KG1 (cell line): ENCODE measurements at places on chromosomes 12 and 14.

GRCh38 chr12:128365651-128366231, 98.8 kb downstream of the TMEM132C start:
- DNase-seq, result no peak

DNA sequence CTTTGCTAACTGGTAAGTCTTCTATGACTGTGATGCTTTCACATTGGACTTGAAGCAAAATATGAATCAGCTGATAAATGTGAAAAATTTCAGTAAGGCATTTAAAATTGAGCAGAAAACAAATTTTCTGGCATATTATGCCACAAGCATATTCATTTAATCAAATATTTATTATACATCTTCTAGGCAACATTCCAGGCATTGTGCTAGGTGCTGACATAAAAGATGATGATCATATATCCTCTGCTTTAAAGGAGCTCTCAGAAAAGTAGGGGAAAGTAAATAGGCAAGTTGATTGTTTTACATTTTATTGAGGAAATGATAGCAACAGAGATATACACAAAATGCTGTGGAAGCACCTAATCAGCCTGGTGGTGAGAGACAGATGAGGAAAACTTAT, 248.9 kb downstream of the SLC16A7 start:
- DNase-seq, result no peak

- no peak for DNase-seq
Measured at GRCh38 chr12:88998421-88998820, 353.9 kb downstream of the DUSP6 start.

DNA sequence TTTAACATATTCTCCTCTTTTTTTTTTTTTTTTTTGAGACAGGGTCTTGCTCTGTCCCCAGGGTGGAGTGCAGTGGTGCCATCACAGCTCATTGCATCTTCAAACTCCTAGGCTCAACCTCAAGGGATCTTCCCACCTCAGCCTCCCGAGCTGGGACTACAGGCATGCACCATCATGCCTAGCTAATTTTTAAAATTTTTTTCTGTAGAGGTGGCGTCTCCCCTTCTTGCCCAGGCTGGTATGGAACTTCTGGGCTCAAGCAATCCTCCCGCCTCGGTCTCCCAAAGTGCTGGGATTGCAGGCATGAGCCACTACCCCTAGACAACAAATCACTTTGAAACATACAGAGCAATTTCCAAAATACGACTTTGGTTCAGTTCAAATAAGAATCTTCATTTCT, 154.8 kb downstream of the PAX9 start:
- DNase-seq, result no peak

GRCh38 chr12:47200446-47200845, 120.7 kb upstream of the AMIGO2 start:
- no peak for DNase-seq

DNA sequence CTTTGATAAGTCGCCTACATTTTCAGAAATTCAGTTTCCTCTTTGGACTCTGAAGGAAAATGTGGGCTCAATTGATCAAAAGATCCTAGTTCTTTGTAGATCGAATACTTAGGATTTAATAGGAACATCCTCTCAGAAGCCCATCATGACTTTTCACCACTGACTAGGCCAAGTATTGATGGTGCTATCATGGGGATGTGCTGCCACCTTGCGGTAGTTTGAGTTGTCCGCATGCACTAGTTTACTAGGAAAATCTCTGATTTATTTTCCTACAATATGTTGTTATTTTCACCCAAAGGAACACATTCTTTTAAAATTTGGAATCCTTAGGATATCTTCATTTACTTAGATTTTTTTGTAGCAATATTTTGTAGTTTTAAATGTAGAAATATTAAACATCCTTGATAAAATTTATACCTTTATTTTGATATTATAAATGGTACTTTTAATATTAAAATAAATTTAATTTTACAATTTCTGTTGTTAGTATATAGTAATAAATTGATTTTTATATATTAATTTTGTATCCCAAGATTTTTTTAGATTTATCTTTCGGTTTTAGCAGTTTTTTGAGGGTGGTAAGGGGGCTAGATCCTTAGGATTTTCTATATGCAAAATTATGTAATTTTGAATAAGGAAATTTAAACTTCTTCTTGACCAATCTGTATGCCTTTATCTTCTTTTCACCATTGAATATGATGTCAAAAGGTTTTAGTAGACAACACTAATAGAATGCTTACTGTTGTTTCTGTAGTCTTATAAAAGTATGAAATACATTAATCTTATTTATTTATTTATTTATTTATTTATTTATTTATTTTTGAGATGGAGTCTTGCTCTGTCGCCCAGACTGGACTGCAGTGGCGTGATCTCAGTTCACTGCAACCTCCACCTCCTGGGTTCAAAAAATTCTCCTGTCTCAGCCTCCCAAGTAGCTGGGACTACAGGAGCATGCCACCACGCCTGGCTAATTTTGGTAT, 52.9 kb upstream of the OR9K2 start:
- DNase-seq, result peak; percentile 25

DNA sequence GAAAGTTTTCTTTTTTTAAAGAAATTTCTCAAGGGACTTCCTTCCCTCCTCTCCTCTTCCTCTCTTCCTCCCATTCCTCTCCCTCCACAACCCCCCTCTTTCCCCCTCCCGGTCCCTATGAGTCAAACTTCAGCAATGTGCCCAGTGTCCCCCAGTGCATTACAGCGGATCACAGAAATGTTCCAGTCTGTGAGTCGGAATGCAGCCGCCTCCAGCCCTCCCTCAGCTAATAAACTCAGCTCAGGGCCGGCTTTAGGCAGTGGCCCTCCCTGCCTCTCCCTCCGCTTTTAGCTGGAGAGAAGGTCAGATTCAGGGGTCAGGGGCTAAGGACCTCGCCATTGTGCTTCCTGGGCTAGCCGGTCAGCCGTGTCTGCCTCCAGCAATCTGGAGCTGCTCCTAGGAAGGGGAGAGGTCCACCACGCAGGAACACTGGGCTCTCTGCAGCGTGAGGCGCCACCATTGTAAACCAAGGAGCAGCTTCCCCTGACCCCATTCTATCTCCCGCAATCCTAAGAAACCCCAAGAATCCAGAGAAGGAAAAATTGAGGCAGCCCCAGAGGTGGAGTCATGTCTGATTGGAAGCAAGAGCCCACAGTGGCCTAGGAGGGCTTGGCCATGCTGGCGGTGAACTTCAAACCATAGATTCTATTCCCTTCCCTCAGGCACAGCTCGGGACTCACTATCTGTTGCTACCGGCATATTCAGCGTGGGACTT, 1.1 kb upstream of the HDAC7 start:
- DNase-seq, result no peak

- no peak for DNase-seq
Measured at GRCh38 chr12:41801261-41801660, 343.4 kb downstream of the GXYLT1 start.

DNA sequence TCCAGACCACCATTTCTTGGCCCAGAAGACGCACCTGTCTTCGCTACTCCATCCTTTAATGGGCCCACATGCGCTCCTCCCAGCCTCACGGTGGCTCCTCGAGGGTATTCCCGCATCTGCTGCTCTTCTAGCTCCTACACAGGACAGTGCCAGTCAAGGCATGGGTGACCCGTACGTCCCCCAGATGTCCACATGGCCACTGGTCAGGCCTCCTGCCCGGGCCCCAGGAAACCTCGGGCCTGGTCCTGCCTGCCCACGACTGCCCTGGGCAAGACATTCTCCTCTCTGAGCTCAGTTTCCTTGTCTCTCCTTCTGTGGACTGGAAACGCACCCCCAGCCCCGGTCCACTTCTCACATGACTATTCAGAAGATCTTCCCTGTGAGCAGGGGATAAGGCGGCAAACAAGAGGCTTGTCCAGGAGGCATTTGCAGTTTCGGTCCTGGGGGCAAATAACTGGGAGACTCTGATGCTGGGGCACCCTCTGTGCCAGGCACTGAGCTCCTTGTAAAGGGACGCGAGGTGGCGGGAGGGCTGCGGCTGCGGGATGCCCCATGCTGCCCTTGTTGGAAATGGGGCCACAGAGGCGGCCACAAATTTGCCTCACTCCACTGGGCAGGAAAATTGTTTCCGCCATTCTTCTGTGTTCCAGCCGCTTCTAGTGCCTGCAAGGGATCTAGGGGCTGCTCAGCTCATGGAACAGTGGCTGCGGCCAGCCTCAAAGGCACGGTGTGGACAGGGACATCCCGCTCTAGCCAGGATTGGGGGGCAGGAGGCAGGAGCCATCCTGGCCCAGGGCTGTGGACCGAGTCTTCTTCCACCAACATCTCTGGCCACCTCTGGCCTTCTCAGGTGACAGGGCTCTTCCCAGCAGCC, 6.8 kb upstream of the BEGAIN start:
- no peak for DNase-seq

- DNase-seq, result peak; percentile 70
Measured at GRCh38 chr14:93184391-93185348, at the start of the genes LYSET and MOAP1. LYSET (plus strand) TSS chr14:93185317; CDS start chr14:93185406, 89 bp downstream. MOAP1 (minus strand) TSS chr14:93184897; CDS start chr14:93184242, 655 bp downstream.

DNA sequence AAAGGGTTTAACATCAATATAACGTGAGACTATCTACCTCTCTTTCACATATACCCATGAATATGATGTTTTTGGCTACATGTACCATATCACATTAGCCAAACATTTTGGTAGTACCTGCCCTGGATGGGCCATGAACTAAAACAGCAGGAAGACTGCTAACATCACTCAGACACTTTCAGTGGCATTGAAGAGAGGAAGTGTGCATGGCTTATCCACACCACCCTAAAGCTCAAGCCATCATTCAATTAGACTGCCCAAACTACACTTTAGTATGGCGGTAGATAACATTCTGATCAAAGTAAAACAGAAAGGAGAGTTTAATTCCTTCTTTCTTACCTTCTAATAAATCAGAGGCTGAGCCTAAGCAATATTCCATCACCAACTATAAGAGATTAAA, 103.0 kb downstream of the PEBP1 start:
- no peak for DNase-seq

GRCh38 chr14:22036541-22037239, 363.1 kb upstream of the OR4E1 start:
- DNase-seq, result no peak

GRCh38 chr12:113127791-113128199, 7.8 kb downstream of the RASAL1 start:
- DNase-seq, result no peak

GRCh38 chr12:88580051-88580871, at the start of gene KITLG:
KITLG (minus strand) TSS chr12:88580471; CDS start chr12:88580278, 193 bp downstream.
- no peak for DNase-seq

DNA sequence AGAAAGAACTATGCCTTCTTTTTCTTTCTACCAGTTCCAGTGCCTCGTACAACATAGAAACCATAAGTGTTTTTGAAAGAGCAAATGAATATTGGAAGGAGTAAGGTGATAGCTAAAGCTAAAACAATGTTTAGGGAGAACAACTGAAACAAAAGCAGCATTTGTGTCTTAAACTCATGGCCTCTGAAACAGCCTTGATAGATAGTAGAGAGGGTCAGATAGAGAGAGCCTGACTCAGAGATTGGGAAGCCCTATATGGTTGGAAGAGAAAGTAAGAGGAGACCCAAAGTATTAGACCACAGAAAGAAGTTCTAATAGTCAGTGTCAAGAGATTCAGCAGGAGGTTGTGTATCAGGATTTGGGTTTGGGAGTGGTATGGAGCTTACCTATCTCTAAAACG, 79.6 kb upstream of the IFNG-AS1 start:
- DNase-seq, result no peak

- no peak for DNase-seq
Measured at GRCh38 chr12:66456612-66457011, 154.3 kb downstream of the HELB start.

DNA sequence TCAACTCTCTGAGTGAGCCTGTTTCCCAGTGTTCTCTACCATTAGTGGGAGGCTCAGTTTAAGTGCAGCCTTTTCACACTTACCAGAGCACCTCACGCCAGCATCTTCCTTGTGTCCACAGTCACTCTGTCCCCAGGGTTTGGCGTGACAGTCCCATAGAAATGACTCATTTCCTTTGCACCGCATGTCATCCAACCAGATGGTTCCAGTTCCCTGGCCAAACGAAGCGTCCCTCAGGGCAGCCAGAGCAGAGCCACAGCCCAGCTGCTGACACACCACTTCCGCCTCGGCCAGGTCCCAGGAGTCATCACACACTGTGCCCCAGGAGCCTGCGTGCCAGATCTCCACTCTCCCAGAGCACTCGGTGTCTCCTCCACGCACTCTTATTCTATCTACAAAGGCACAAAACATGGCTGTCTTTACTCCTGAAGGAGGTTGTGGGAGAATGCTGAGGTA, 65.4 kb downstream of the ACSM4 start:
- no peak for DNase-seq

- no peak for DNase-seq
Measured at GRCh38 chr14:75200451-75200850, 24.0 kb upstream of the TMED10 start.

GRCh38 chr14:47240748-47241437, 434.5 kb downstream of the MDGA2 start:
- no peak for DNase-seq

GRCh38 chr12:19646599-19646998, 207.3 kb downstream of the AEBP2 start:
- DNase-seq, result no peak

DNA sequence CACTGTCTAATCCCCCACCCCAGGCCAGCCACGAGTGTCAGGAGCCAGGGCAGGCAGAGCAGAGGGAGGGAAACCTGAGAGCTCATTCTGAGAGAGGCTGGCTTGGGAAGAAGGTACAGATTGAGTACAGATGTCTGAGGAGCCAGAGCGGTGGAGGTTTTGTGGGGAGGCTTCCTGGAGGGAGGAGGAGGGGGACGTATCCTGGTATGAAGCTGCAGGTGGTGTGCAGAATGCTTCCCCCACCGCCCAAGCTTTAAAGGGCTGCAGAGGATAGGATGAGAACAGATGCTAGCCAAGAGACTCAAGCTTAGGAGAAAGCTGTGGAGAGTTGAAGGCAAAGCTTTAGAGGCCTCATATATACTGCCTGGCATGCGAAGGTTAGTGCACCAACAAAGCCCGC, 3.2 kb upstream of the TAMALIN start:
- no peak for DNase-seq

DNA sequence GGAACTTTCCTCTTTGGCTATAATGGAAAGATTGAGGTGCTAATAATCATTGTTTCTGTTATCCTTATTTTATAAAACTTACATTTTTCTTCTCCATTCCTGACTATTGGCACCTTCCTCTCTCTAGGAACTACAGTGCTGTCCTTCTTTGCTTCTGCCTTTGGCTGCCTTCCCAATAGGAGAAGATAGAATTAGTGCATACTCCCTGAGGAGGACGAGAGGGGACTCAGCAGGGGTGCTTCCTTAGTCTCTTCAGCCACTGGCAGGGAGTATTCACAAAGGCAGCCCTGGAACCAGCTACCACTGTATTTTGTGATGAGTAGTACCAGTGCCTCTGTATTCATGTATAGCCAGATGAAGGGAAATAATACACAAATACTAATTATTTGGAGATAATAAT, 208.5 kb downstream of the FOXG1 start:
- DNase-seq, result no peak

DNA sequence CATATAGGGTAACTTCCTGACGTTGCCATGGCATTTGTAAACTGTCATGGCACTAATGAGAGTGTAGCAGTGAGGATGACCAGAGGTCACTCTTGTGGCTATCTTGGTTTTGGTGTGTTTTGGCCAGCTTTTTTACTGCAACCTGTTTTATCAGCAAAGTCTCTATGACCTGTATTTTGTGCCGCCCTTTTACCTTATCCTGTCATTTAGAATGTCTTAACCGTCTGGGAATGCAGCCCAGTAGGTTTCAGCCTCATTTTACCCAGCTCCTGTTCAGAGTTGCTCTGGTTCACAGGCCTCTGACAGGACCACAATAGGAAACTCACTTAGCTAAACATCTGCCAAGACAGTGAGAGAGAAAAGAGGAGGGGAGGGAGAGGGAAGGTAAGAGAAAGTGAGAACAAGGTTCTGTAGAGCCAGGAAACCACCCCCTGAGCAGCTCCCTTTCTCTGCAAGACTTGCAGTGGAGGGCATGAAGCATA, 64.8 kb upstream of the PLEKHG3 start:
- no peak for DNase-seq
